WERI-Rb-1 (cell line): ENCODE measurements at places on chromosomes 2 and 18.
A peak's percentile ranks its signal among the peaks of the same experiment; 100 is the strongest.

- DNase-seq, result no peak
These were observed 2.7 kb downstream of the LIMS2 start for GRCh38 chr2:127672341-127673224.

GRCh38 chr18:63930773-63931354, 18.2 kb upstream of the HMSD start:
- no peak for DNase-seq

GRCh38 chr2:217863883-217864282, 138.9 kb downstream of the TNS1 start:
- DNase-seq, result no peak

DNA sequence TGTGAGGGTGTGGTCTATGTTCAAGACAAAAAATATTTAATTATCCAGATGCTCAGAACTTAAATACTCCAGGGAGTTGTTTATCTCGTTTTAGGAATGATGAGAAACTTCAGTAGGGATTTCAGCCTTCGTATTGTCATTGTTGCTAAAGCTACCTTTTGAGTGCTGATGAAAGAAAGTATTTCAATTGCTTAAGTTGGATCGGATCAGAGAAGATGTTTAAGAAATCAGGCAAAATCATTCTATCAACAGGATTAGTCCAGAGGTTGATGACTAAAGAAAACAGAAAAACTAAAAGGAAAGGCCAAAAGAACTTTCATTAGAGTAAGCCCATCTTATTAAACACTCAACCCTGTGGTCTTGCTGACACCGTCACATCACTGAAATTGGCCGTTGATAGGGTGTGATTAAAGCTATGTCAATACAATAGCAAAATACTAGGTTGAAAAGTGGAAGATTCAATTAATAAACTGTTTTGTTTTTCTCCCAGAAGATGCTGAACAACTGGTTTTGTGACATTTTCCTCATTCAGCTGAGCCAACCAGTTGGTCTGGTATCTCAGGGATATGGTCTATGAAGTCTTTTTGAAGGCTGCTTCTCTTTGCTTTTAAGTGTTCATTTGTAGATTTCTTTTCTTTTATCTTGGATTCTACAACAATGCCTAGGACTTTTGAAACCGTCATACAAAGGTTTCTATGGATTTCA, 551.7 kb downstream of the SLC4A3 start:
- no peak for DNase-seq

DNA sequence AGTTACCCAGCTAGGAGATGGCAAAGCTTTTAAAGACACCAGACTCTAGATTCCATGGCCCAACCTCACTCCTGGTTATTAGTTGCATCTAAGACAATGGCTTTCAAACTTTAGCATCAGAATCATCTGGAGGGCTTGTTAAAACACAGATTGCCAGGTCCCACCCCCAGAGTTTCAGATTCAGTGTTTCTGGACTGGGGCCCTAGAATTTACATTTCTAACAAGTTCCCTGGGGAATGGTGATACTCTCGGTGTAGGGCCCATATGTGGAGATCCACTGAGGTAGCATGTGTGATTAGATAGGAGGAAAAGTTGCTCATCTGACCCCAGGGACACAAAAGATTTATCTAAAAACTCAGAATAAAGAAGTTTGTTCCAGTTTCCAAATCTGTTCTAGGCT, 14.5 kb upstream of the TTR start:
- no peak for DNase-seq

DNA sequence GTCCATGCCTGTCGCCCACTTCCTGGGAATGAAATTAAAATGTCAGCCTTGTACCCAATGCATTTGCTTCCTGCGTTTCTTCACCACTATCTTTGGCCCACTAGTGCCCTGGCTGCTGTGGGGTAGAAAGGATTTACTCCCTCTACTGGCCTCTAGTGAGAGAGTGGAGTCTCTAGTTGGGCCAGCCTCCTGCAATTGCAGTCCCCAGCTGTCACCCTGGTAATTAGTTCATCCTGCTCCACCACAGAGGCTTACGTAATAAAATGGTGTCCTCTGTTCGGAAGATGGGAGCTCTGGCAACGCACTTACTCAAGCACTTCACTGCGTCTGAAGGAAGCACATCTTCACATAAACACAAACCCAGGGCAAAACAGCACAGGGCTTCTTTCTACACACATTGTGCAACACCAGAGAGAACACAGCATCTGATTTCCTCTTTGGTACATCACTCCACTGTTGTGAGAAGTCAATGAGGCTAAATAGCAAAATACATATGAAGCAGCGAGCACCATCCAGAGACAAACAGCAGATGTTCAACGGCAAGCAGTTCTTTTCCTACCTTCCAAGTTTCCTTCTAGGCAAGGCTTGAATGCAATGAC, 274.6 kb downstream of the LRATD1 start:
- peak; percentile 54 for DNase-seq

- no peak for DNase-seq
These were observed 22.3 kb upstream of the DYNC2LI1 start for GRCh38 chr2:43751476-43751990.

DNA sequence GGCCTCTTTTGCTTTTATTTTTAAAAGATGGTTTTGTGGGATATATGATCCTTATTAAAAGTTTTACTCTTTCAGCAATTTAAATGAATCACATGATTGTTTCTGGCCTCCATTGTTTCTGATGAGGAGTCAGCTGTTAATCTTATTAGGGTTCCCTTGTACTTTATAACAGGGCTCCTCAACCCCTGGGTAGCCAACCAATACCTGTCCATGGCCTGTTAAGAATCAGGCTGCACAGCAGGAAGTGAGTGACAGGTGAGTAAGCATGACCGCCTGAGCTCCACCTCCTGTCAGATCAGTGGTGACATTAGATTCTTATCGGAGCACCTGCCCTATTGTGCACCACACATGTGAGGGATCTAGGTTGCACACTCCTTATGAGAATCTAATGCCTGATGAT, 45.1 kb upstream of the FAM98A start:
- no peak for DNase-seq

DNA sequence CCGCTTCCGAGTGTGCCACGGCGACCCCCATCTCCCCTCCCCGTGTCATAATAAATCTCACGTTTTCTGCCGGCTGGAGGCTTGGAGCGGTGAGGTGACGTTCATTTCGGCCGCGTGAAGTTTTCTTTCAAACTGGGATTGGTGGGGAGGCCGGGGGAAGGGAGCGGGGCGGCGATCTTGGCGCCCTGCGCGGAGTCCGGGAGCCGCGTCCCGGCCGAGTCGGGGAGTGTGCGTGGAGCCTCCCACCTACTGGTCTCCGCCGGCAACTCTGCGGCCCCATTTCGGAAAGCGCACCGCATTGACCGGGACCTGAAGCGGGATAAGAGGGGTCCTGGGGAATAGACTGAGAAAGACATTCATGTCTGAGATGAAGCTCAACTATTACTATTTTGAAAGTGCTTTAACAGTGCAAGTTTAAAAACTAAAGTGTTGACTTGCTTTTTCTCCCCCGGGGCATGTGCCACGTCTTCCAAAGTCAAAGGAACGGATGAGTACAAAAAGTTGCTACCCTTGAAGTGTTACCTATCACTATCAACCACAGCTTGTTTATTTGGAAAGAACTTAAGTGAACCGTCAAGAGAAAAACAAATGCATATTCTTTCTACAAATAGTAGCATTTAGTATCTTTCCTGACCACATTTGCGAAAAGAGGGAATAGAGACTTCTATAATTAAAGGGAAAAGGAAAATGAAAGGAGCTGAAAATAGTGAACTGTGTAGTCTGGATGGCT, 818 bp upstream of the IKZF2 start:
- DNase-seq, result peak; percentile 72

DNA sequence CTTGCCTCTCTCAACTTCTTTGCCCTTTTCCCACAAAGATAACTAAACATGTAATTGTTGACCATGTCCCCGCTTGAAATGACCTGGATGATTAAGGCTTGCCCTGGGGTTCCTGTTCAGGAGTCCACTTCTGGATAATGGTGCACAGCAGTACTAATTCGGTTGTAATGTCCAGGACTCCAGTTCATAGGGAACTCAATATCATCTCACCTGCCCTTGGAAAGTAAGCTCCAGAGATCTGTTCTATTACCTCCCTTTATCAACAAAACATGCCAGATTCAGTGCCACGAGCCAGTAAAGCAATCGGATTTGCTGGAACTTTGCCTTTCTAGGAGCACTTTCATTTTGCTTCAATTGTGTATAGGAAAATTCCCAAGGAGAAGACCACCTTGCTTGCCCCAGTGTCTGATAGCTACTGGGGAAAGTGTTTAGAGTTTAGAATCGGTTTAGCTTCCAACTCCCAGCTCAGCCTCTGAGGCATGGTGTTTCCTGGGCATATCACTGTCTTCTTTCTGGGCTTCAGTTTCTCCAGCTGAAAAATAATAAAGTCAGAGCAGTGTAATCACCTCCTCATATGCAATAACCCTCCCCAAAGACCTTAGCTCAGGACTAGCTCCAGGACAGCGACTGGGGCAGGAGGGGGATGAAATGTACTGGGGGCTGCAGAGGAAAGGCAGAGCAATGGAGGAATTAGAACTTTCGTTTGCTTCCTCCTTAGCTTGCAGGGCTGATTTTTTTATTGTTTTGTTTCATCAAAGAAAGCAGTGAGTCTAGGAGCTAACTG, 162.6 kb upstream of the CYRIA start:
- no peak for DNase-seq

GRCh38 chr18:23567671-23568070, 18.6 kb downstream of the NPC1 start:
- no peak for DNase-seq

GRCh38 chr2:112683550-112684414, 37.0 kb upstream of the NT5DC4 start:
- no peak for DNase-seq

DNA sequence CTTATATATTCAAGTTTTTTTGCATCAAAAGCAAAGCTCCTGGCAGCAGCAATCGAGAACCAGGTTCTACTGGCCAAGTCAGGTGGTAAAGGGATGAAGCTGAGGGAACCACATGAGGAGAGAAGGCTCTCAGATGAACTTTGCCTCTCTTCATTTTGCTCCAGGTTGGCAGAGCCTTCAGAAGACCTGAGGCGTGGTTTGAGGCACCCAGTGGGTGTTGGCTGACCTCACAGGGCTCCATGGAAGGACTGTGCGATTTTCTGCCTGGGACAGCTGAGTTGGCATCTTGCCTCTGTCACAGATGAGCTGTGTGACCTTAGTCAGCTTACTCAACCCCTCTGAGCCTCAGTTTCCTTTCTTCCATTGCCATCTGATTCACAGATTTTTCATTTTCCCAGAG, 89.0 kb downstream of the INSIG2 start:
- DNase-seq, result no peak

DNA sequence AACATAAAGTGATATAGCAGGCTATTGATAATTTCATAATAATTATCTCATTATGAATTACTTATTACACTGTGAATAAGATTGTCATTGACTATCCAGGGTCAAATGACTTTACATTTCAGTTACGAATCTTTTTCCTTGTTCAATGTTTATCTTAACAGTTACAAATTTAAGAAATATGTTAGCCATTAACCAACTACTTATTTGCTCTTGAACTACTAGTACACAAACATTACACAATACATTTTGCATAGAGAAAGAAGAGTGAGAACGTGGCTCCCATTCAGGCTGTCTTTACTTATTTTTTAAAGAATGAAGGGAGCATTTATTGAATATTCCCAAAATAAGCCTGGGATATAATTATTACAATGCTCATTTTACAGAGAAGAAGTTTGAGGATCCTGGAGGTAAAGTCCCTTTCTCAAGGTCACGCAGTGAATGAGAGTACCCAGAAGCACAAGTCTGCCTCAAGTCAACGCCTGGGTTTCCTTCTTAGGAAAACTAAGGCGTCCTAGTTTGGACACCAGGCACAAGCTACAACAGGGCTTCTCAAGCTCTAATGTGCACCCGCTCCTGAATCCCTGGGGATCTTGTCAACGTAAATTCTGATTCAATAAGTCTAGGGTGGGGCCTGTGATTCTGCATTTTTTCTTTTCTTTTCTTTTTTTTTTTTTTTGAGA, 164.2 kb downstream of the FIGN start:
- no peak for DNase-seq

GRCh38 chr2:22209545-22209944, 1085.8 kb downstream of the TDRD15 start:
- no peak for DNase-seq

DNA sequence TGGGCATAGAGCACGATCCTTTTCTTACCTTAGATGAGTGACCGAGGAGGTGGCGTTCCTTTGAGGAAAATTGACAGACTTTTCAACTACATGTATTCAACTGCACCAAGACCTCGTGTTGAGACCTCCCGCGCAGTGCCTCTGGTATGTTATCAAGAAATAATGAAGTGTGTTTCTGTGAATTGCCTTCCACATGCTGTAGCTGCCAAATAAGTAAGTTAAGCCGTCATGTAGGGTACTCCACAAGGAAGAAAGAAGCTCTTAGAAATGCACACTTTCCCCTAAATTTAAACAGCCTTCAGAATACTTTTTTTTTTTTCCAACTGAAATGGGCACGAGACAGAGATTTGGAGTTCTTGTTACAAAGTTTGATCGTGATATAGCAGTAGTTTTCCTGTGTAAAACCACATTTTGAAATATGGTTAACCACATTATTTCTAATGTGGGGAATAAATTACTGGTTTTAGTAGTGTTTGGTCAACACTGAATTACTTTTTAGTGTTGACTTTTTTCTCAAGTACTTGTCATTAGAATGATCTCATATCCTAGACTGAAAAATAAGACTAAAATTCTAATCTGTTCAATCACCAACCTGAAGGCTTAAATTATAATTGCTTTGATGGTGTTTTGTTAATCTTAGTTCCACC, 30.5 kb downstream of the PDK1 start:
- no peak for DNase-seq

DNA sequence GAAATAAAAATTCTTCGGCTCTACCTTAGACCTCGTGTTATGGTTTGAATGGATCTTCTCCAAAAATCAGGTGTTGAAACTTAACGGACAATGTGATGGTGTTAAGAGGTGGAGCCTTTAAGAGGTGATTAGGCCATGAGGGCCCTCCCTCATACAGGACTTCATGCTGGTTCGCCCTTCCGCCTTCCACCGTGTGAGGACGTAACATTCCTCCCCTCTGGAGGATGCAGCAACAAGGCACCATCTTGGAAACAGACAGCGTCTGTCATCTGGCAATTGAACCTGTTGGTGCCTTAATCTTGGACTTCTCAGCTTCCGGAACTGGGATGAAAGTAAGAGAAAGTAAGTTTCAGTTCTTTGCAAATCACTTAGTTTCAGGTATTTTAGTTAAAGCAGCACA, 126.3 kb upstream of the SPRED2 start:
- DNase-seq, result no peak

DNA sequence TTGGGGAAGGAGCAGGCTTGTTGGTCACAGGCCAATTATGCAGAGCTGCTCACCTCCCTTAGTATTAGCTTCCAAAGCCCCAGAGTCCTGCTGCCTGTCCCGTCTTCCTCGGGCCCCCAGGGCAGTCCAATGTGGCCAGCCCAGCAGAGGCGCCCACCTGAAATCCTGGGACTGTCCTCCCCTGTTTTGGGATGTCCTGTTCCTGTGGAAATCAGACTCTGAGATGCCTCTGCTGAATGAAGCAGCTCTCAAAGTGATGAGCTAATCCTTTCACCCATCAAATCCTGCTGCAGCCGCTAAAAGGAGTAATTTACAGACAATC, 105.3 kb downstream of the CABLES1 start:
- no peak for DNase-seq

GRCh38 chr2:54879032-54879431, 155.6 kb downstream of the EML6 start:
- peak; percentile 38 for DNase-seq
